ENCODE measurements at places on chromosomes 13 and 19.

- no peak for DNase-seq
Observed at GRCh38 chr13:68173111-68173510, 943.0 kb upstream of the PCDH9 start.

DNA sequence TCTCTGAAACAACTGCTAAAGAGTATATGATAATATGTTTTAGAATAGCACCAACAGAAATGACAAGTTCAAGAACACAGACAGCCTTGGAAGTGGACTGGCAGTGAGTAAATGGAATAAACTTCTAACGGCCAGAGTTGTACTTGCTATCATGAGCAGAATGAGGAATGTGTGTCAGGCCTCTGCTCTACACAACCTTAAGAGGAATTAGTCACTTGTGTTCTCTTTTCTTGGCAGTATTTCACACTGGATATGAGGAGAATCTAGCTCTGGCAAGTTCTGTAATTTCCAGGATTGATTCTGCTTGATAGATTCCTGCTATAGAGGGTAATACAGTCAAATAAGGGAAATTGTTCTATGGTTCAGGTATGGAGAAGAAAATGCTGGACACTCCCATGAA, 757.3 kb downstream of the EFNB2 start:
- no peak for DNase-seq

DNA sequence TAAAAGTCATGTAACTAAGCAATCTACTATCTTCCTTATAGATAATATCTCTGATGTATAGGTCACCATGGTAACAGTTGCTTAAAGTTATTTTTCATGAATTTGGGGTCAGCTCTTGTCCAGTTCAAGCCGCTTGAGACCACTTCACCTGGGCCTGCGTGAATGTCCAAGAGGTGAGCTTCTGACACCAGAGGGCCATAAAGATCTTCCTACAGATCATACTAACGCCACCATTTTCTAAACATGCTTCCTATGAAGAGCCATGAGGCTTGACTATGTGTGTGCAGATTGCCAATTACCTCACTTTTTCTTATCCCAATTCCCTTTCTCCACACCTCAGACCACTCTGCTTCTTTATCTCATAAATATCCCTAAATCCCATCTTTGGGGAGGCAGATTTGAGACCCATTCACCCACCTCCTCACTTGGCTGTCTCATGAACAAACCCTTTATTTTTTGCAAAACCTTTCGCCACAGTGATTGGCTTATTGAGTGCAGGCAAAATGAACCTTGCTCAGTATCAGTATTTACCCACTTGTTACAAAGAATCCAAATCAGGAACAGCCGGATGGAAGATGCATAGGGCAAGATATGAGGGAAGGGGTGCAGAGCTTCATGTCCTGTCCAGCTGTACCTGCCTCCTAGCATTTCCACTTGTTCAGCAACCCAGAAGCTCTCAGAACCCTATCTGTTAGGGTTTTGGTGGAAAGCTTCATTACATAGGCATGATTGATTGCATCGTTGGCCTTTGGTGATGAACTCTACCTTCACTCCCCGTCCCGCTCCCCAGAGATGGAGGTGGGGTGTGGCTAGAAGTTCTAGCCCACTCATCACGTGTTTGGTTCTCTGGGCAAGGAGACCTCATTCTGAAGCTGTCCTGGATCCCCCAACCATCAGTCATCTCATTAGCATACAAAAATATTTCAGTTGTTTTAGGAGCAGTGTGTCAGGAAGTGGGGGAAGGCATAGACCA, 34.2 kb downstream of the FAM187B start:
- DNase-seq = no peak

GRCh38 chr13:72643311-72643989, 84.0 kb downstream of the MZT1 start:
- DNase-seq = no peak

DNA sequence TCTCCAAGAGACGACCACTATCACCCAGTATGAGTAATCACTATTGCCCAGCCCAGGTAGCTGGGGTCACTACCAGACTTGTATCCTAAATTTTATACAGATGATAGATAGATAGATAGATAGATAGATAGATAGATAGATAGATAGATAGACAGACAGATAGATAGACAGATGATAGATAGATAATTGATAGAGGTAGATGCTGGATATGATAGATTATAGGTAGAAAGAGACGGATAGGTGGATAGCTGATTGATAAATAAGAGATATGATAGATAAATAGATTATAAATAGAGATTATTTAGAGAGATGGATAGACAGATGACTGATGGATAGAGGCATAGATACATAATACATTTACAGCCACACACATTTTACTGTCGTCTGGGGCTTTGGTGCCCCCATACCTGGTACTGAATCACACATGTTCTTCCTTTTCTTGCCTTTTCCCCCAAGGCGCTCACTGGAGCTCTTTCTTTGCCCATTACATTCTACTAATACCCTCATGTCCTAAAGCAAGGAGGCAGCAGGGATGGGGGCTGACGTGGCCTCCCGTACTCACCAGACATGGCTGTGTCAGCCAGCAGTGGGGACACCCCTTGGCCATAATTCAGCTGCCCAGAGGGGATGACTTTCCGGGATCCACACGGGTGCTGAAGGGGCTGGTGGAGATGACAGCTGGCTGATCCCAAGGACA, 44.6 kb upstream of the CCNE1 start:
- DNase-seq = no peak

DNA sequence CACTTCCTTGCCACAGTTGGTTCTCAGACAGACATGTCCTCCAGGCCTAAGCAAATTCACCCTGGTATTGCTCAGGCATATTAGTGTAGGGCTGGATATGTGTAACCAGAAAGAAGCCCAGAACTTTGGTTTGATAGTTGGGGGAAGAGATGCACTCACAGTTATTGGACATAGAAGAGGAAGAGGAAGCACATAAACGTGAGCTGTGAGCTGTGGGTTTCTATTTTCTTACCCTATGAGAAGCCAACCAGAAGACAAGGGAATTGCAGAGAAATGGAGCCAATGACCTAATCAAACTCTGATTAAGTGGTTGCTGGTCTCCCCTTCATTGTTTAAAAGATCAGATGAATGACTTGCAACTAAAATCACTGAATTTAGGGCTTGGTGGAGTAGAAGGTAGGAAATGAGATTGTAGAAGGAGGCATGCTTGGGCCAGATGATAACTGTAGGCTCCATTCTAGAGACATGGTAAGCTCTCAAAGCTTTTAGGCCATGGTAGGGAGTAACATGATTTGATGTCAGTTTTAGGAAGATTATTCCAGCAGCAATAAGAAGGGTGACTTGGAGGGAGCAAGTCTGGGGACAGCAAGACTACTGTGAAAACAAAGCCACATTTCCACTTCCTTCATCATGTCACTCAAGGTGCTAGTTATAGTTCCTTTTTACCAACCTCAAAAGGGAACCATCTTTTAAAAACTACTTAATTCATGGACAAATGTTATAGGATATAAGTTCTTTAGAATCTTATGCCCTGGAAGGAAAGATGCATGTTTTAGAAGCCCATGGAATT, 24.1 kb upstream of the WDFY2 start:
- DNase-seq = no peak

- no peak for DNase-seq
Observed at GRCh38 chr19:38062959-38063761, 156.2 kb downstream of the SIPA1L3 start.

DNA sequence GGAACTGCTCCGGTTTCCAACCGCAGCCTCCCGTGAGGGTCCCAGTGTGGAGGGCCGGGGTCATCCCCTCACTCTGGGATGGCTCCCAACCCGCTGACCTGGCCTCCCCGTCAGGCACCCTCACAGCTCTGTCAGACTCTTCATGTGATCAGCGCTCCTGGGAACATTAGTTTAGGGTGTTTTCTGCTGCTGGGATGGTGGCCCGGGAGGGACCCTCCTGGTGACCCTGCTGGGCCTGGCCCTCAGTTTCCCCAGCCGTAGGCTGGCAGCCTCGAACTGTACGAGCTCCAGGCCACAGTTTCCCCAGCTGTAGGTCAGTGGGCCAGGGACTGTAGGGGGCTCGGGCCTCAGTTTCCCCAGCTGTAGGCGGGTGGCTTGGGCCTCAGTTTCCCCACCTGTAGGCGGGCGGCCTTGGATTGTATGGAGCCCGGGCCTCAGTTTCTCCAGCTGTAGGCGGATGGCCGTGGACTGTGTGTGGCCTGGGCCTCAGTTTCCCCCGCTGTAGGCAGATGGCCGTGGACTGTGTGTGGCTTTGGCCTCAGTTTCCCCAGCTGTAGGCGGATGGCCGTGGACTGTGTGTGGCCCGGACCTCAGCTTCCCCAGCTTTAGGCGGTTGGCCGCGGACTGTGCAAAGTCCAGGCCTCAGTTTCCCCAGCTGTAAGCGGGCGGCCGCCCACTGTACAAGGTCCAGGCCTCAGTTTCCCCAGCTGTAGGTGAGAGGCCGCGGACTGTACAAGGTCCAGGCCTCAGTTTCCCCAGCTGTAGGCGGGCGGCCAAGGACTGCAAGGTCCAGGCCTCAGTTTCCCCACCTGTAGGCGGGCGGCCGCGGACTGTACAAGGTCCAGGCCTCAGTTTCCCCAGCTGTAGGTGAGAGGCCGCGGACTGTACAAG, 1.3 kb upstream of the PTBP1 start:
- DNase-seq = no peak

- DNase-seq = no peak
Observed at GRCh38 chr19:39347332-39348164, 5.3 kb downstream of the SAMD4B start.

- DNase-seq = no peak
Observed at GRCh38 chr19:45498411-45499195, at the start of gene PPM1N. Gene PPM1N, plus strand, starts transcription at chr19:45498443. Its CDS starts 30 bp downstream, at chr19:45498473.

DNA sequence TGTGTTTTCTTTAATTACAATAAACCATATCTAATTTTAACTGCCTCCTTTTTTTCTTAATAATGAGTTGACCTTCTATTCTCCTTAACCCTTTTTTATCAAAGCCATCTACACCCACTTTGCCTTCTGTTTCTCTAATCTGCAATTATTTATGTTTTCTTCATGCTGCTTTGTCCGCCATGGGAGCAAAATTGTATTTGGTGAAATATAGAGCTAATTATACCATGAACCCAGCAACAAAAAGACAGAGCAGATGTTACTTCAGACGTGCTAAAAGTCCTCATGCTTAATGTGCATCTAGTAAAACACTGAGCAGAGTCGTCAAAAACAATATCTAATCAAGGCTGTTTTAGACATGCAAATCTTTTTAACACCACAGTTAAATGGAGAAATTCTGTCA, 264.7 kb downstream of the DACH1 start:
- DNase-seq = no peak

- DNase-seq = no peak
Observed at GRCh38 chr19:4396949-4397783, 3.2 kb downstream of the SH3GL1 start.

GRCh38 chr19:15926484-15926883, 7.8 kb downstream of the CYP4F11 start:
- DNase-seq = no peak

DNA sequence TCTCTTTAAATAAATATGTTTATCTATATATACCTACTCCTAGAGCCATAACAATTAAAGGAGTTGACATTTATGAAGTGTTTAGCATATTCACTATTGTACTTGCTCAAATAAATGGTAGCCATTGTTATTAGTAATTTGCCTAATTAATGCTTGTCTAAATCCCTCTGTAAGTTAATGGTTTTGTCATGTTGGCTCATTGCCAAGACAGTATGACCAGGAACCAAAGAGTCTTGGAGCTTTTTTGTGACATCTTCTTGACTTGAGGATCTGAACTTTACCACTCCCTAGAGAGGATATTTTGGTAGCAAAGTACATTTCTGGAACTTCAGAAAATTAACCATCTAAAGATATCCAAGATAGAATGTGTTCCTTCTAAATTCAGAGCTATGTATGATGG, 15.5 kb downstream of the FRY start:
- DNase-seq = no peak

- DNase-seq = no peak
Observed at GRCh38 chr13:63843766-63844699, 2428.4 kb upstream of the PCDH20 start.

GRCh38 chr19:5743630-5744029, 23.2 kb downstream of the CATSPERD start:
- DNase-seq = no peak

DNA sequence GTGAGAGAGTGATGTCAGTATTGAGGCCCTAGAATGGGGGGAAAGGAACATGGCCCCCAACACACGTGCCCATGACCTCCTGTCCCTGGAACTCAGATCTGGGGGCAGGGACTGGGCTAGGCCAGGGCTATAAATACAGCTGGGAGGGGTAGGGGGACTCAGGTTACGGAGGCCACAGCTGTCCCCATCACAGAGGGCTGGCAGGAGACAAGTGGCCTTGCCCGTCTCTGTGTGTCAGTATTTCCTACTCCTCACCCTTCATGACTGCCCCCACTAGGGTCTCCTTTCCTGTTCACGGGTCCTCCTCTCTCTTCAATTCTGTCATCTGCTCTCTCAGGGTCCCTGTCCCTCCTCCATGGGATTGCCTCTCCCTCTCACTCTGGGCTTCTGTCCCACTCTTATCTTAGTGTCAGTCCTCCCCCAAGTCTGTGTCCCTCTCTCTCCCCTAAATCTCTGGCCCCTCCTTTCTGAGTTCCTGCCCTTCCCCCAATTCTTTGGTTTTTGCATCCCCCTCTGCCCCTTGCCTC, 687 bp upstream of the HRC start:
- DNase-seq = no peak

All from stimulated activated CD8-positive, alpha-beta memory T cell treated with anti-CD3 and anti-CD28 coated beads, Interleukin-4, amount 100 ng/mL, for 1 hour (primary cell).